ENCODE measurements at places on chromosomes 1 and 21. TPM values are rescaled to one million over a fixed set of nuclear protein-coding genes. Genes with fewer than 3 reads are reported as not detected.

DNA sequence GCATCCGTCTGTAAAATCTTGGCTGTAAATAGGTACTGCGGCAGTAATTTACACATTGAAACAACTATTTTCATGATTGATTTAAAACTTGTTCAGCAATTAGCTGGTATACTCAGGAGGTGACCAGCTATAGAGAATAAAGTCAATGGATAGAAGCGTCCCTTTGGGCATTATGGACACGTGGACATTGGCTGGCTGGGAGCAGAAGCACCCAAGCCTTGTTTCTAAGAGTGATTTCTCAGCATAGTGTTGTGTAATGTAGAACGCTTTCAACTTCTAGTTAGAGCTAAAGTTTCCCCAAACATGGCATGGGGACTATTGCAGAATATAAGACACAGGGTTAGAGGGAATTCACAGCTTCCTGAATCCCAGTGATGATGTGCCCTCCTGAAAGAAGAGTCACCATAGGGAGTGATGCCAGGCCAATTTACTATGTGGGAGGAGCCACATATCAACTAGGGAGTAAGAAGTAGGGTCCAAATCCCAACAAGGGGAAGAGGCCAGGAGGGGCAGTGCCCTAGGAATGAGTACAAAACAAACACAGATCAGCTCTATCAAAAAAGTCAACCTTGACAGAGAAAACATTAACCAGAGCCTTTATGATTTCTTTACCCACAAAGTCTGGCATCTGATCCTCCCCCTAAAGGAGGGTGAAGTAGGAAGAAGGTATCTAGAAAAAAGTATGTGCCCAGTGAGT is 92.7 kb downstream of the SUSD4 start:
- DNase-seq, result no peak

DNA sequence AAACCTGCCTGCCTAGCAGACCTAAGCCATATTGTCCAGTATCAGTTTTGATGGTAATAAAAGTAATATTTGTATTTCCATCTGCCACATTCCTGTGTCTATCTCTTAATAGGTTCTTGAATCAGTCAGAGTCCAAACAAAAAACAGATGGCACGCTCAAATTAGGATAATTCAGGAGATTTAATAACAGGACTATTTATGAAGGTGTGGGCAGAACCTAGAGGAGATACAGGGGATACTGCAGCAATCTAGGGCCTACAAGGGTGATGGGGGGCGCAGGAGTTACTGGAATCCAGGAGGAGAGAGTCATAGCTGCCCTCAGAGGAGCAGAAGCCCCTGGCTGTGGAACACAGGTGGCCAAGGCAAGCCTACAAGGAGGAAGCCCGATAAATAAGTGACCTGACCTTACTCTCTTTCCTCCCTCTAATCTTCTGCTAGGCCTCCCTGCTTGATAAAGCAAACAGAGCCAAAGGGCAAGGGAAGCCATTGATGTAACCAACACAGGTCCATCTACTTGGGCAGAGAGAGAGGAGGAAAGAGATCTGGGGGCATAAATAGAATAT is 11.9 kb upstream of the HYI start:
- no peak for DNase-seq

GRCh38 chr1:51649593-51650091 is 32.8 kb downstream of the OSBPL9 start:
- no peak for DNase-seq

GRCh38 chr1:200359610-200360163 is 50.1 kb downstream of the ZNF281 start:
- no peak for DNase-seq

DNA sequence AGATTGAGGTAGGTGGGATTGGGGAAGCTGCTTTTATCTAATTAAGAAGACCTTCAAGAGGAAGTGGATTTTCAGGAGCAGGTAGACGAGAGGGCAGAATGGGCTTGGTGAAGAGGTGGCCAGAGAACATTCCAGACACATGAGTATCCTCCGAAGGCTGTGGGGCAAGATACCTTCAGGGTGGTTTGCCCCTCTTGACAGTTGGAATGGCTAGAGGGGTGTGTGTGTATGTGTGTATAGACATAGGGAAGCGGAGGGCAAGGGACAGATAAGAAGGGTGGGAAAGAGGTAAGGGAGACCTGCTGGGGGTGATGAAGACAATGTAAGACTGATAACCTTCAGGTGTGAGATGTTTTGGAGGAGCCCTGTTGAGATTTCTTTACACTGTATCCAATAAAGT is 46.8 kb upstream of the TSPAN2 start:
- DNase-seq, result no peak

PTPRC gene
- 495 TPM for total RNA-seq

MINDY1 gene
- total RNA-seq, result 18.3 TPM

DYNLT5 gene
- total RNA-seq, result not detected

DMRTA2 gene
- total RNA-seq, result not detected

All from activated CD4-positive, alpha-beta memory T cell treated with anti-CD3 and anti-CD28 coated beads for 36 hours (primary cell).